ENCODE measurements at places on chromosomes 5 and 9. TPM values are rescaled to one million over a fixed set of nuclear protein-coding genes. Genes with fewer than 3 reads are reported as not detected.

ALDH1A1 gene
- 0.44 TPM for total RNA-seq

CCL28 gene
- total RNA-seq = 0.25 TPM

ARHGEF37 gene
- 7.0 TPM for total RNA-seq

SLC6A19 gene
- total RNA-seq = not detected

GLRA1 gene
- total RNA-seq = not detected
